ENCODE measurements at places on chromosomes 11 and 22. TPM values are rescaled to one million over a fixed set of nuclear protein-coding genes. Genes with fewer than 3 reads are reported as not detected.

DNA sequence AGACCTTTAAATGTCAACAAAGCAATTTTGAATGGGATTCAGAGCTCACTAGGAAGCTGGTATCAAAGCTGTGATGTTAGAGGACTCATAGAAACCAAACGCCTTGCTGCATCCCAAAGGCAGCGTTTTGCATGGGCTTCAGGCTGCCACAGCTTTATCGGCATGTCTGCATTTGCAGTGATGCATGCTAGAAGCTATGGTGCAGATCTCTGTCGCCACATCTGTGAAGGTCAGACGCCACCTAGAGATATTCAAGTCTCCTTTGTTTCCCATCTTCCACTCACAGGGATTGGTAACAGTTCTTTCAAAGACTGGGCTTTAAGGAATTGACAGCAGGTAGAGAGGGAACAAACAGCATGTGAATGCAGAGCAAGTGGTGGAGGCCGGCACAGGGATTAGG lies 47.8 kb downstream of the NTM start:
- H3K4me1 ChIP-seq: no peaks in the 10 kb centered on the region
- no peak for DNase-seq
- no peak overlapping the region for H3K27ac ChIP-seq
- H3K4me3 ChIP-seq: no peak overlapping the region

GRCh38 chr22:38504731-38505540 lies 1.2 kb downstream of the DDX17 start:
- peaks cover 20% of the 10 kb centered on the region for H3K4me1 ChIP-seq
- H3K4me3 ChIP-seq: peak overlapping the region; percentile 92
- H3K27ac ChIP-seq: peak overlapping the region; percentile 99
- H3K27me3 ChIP-seq: no peaks in the 10 kb centered on the region
- peaks cover 59% of the 10 kb centered on the region for H3K36me3 ChIP-seq
- peak; percentile 56 for DNase-seq

- DNase-seq: no peak
- H3K4me3 ChIP-seq: no peak overlapping the region
- H3K36me3 ChIP-seq: no peaks in the 10 kb centered on the region
- no peaks in the 10 kb centered on the region for H3K4me1 ChIP-seq
- H3K27me3 ChIP-seq: no peaks in the 10 kb centered on the region
Measured at GRCh38 chr11:107653076-107653475, 58.8 kb downstream of the SLN start.

DEFB131B gene
- total RNA-seq: not detected
